ENCODE measurements at places on chromosomes 5 and 9.

DNA sequence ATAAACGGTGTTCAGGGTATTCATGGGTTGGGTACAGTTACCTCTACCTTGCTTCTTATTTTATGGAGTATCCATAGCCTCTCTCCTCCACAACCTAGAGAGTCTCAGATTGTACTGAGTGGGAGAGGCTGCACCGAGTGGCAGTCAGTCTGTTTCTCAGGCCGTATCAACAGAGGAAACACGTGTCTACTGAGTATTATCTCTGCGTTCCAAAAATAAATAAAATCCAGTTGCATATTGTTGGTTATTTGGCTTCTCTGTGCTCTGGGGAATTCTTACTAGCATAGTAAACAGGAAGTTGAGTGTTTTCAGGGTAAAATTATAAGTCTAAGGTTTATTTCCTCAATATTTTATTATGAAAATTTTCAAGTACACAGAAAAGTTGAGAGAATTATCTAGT is 231.0 kb downstream of the ARHGEF28 start:
- no peak for DNase-seq

- no peak for DNase-seq
Measured at GRCh38 chr9:36878986-36879982, 154.8 kb downstream of the PAX5 start.

GRCh38 chr5:57488215-57488955 is 5.8 kb upstream of the ACTBL2 start:
- DNase-seq: no peak

DNA sequence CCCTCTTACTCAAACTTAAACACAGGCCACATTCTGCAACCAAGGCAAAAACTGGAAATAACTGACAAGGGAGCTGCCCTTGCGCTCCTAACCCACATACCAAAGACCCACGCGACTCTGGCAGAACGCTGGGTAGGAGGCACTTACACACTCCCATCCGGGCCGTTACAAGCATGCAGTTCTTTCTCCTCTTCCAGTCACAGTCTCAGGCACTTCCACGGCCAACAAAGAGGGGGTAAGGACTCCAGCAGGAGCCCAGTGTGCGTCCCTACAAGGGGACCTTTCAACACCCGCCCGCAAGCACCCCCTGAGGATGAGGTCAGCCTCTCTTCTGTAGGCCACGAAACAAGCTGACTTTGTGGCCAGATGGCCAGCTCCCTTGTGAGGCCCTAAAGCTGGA is 57.4 kb downstream of the SERINC5 start:
- no peak for DNase-seq

DNA sequence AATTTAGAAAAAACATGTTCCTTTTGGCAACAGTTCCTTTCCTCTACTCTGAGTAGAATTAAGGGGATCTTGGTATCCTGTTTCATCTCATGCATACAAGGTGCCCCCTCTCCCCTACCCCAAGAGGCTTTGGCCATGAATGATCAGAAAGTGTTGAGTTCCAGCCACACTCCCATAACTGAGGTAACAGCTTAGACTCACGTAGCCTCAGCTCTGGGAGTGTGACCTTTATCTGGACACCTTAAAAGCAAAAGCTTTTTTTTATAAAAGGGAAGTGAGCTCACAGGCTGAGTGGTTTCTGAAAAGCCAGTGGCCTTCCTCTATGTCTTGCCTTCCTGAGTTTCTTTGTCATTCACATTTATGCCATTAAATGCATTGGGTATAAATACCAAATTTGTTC is 900 bp upstream of the HAVCR2 start:
- no peak for DNase-seq

GRCh38 chr9:12774861-12775678 is at the start of gene LURAP1L:
TSS of gene LURAP1L (plus strand) at chr9:12775020. CDS start at chr9:12775716, 696 bp downstream.
- no peak for DNase-seq

- no peak for DNase-seq
Measured at GRCh38 chr5:58717303-58718007, 134.6 kb downstream of the RAB3C start.

DNA sequence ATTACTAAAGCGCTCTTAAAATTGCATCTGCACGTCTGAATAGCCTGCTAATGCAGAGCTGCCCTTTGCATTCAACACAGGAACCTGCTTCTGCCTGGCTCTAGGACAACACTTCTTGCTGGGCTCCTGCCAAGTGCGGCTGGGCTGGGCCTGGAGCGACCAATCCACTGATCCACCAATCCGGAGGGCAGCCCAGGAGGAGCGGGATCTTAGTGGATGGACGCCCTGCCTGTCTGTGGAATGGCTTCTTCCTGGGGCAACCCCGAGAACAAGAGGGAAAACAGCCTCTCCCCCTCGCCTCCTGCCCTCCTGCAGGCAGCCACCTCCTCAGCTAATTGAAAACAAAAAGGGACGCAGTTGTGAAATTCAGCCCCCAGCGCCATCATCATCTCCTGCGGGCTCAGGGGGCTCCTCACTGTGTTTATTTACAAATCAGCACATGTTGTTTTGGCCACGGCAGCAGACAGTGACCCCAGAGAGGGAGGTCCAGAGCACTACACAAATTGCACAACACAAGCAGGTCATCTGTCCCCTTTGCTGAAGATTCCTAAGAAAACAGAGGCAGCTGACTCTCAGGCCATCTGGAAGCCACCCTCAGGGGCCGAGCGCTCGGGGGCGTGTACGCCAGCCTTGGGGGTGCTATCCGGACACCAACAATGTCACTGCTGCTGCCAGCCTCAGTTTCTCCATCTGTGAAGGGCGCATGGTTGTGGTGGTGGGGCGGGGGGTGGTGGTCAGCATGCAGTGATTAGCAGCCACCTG is 57.3 kb downstream of the GADD45G start:
- no peak for DNase-seq

DNA sequence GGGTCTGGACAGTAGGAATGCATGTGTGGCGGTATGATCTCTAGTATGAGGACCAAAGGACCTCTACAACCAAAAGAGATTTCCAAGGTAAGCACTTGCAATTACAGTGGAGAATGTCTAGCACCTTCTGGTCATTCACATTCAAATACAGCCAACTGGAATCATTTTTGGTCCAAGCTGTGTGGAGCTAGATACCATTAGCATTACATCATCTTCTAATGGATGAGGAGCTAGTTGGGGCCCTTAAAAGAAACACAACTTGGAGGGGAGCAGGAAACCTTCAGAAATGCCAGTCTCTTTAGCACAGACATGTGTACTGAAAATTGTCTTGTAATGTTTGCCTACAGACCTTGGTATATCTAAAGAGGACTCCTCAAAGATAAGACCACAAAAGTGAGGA is 244.7 kb downstream of the BNC2 start:
- no peak for DNase-seq

DNA sequence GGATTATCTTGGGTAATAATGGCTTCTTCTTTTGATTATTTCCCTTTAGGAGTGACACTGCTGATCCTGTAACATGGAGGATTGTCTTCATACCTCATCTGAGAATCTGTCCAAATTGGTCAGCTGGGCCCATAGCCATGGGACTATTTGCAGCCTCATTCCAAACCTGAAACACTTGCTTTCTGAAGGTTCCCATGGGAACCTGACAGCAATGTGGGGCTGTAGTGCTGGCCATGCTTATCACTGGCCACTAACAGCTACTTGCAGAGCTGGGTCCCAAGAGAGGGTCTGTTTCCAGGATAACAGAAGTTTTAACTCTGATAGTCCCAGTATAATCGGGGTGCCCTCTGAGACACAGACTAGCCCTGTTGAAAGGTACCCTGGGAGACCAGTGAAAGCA is 87.4 kb downstream of the KIAA1958 start:
- no peak for DNase-seq

DNA sequence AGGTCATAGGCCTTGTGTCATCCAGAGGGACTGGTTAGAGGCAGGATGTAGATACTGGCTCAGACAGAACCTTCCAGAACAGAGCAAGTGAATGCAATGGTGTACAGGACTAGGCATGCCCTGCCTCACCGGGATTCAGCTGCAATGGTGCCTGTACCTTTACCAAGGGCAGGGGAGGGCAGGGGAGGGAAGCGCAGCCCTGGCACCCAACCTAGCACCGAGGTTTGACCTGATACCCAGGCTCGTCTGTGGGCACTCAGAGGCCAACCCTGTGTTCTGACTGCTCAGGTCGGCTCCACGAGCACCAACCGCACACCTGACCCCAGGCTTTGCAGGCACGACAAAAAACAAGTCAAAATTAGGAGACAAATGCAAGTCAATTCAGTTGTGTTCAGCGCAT is 47.3 kb upstream of the GFPT2 start:
- no peak for DNase-seq

DNA sequence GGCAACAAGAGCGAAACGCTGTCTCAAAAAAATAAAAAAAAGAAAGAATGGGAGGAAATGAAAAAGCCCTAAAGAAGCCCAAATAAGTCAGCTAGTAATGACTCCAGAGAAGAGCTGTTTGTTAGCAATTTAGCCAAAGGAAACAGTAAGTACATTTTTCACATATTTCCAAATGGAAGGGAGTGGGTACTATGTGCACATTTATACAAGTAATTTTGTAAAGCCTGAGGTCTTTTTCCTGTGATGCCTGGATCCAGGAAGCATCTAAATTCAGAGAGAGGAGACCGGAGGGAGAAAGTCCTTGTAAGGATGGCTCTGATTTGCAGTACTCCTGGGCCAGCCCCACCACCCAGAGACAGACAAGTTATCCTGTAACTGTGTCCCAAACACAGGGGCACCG is 14.7 kb downstream of the FBP1 start:
- DNase-seq: no peak

DNA sequence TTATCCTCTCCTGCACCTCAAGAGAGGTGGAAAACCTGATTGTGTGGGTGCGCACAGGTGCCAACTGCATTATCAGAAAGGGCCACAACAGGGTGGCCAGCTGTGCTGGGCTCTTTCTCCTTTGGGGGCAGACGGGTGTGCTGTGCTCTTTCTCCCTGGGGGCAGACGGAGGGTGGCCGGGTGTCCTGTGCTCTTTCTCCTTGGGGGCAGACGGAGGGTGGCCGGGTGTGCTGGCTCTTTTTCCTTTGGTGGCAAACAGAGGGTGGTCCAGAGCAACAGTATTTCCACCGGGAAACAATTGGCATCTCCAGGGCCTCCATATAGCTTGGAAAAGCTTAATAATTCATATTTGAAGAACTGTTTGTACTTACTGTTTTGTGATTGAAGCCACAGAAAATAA is 6.8 kb downstream of the LMX1B start:
- DNase-seq: no peak

DNA sequence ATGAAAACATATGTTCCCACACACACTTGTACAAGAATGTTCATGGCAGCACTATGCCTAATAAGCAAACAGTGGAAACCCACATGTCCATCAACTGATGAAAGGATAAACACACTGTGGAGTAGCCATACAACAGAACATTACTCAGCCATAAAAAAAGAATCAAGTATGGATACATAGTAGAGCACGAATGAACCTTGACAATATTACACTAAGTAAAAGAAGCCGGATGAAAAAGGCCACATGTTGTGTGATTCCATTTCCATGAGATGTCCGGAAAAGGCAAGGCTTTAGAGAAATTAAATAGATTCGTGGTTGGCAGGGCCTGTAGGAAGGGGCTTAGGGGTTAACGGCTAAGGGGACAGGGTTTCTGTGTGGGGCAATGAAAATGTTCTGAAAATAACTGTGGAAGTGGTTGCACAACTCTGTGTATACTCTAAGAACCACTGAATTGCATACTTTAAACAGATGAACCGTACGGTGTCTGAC is 51.4 kb downstream of the COL23A1 start:
- no peak for DNase-seq

- DNase-seq: no peak
Measured at GRCh38 chr9:29648601-29649000, 2075.3 kb upstream of the C9orf72 start.

- DNase-seq: no peak
Measured at GRCh38 chr9:79742110-79742721, 170.5 kb downstream of the TLE4 start.

DNA sequence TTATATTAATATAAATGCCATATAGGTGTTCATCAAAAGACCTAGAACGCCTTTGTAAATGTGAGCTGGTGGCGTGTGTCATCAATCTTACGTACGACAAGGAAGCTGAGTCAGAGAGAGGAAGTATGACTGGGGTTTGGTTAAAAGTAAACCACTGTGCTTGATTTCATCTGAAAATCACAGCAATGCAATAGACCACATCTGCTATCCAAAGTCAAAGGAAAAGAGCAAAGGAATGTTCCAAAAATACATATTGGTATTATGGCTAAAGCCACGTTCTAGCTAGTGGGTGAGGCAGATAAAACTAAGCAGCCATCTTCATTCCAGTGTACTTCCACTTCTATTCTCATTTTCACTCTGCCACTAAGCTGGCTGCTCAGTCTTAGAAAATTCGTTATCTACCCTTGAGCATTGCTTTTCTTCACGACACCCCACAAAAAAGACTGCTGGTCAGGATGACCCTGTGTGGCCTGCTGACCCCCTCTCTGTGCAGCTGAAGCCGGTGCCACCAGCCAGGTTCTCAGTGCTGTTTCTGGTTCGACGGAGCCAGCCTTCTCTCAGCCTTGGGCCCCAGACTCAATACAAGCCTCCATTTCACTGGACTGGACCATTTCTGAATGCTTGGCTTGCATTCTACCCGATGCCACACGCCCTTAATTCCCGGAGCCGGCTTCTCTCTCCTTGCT is 23.8 kb downstream of the SHC3 start:
- no peak for DNase-seq
